ENCODE measurements at places on chromosomes 7 and 10.

- peak; percentile 26 for DNase-seq
Observed at GRCh38 chr10:123807444-123808035, 84.1 kb downstream of the CPXM2 start.

- DNase-seq: no peak
Observed at GRCh38 chr7:47574482-47575329, 7.2 kb downstream of the TNS3 start.

GRCh38 chr7:23356168-23356567 lies 57.0 kb downstream of the MALSU1 start:
- no peak for DNase-seq

GRCh38 chr7:25515633-25516275 lies 287.5 kb upstream of the NPVF start:
- no peak for DNase-seq

GRCh38 chr7:108290459-108291151 lies 160.4 kb upstream of the LAMB4 start:
- no peak for DNase-seq

GRCh38 chr7:121397361-121397760 lies 1.3 kb upstream of the FAM3C start:
- DNase-seq: no peak

DNA sequence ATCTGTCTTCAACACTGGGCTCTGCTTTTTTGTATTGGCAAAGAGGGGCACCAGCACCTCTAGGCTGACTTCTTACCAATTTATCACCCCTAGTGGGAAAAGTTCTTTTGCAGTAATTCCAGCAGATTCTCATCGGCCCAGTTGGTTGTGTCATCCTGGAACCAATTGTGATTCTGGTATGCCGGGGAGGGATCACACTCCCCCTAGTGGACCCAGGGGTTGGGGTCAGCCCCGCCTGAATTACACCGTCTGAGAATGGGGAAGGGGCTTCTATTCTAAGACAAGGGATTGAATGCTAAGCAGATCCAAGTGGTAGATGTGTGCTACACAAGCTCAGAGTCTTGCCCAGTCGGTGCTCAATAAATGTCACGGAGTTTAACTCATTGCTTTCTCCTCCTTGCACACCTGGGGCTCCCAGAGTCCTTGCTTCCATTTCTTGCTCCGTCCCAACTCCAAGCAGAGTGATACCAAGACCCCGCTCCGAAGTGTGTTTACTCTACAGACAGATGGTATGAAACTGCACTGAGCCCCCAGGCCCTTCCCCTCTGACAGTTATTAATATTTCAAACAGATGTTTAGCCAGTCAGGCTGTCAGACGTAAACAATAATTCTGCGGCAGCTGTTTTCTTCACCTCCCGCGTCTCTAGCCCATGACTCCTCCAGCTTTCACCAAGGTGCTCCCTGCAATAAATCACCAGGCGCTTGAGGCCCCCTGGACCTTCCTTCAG lies 71.9 kb downstream of the C10orf105 start:
- DNase-seq: peak; percentile 6

GRCh38 chr10:130655313-130656186 lies 519.4 kb downstream of the GLRX3 start:
- DNase-seq: no peak

DNA sequence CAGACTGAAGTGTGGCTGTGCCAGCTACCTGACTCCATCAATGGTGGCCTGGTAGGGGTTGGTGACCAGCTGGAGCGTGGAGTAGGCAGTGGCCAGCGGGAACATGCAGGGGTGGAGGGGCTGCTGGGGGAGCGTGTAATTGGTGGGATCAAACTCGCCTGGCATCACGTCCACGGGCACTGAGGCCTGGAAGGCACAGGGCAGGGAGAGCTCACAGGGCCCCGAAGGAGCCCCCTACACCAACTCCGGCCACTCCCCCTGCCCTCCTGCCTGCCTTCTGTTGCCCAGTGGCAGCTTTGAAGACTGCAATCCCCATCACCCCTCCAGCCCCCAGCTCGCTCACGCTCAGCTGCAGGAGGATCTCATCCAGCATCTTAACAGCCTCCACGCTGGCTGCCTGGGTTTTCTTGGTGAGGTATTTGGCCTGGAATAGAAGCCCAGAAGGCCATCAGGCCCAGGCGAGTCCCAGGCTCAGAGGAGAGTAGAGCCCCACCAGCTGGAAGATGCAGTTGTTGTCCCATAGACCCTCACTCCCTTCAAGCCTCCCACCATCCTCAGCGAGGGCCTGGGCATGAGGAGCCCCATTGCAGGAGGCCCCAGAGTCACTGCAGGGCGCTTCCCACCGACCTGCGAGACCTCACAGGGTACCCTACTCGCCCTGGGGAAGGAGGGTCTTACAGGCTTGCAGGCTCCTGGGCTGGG lies 7.1 kb downstream of the POLD2 start:
- DNase-seq: no peak

- DNase-seq: no peak
Observed at GRCh38 chr10:127907411-127908105, 655 bp downstream of the PTPRE start.

- DNase-seq: no peak
Observed at GRCh38 chr10:22791665-22792064, 77.3 kb upstream of the PIP4K2A start.

DNA sequence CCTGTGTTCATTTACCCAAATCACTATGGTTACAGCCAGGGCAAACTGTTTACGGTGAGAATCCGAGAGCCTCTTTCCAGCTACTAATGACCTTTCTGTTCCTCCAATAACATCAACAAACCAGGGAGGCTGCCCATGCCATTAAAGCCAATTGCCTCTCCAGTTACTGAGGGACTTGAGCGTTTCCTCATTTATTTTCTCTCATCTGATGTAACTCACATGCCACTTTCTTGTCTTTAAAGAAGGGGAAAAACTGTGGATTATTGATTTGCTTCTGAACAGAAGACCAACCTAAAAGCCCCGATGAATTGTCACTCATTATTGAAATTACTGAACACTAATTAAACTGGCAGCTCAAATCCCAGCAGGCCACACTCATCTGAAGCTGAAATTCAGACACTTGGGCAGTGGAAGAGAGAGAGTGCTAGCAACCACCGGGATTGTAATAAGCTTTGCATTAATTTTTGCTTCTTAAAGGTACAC lies 595.8 kb upstream of the MKI67 start:
- no peak for DNase-seq

DNA sequence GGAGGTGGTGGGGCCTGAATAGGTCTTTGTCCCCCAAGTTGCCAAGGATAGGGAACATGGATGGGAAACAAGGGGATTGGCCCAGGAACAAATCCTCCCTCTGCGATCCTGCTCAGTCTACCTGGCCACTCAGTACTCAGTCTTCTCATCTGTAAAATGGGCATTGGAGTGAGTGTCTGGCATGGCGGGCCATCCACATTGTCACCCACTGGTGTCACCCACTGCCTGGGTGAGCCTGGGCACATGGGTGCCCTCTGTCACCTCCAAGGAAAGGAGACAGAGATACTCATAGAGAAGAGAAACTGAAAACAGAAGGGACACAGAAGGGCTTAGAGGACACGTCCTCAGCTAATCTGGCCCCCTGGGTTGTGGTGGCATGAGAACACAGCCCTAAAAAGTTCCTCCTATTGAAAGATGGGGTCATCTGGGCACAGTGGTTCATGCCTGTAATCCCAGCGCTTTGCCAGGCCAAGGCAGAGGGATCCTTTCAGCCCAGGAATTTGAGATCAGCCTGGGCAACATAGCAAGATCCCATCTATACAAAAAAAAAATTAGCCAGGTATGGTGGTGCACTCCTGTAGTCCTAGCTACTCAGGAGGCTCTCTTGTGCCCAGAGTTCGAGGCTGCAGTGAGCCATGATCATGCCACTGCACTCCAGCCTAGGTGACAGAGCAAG lies 12.5 kb upstream of the TNRC18 start:
- no peak for DNase-seq

DNA sequence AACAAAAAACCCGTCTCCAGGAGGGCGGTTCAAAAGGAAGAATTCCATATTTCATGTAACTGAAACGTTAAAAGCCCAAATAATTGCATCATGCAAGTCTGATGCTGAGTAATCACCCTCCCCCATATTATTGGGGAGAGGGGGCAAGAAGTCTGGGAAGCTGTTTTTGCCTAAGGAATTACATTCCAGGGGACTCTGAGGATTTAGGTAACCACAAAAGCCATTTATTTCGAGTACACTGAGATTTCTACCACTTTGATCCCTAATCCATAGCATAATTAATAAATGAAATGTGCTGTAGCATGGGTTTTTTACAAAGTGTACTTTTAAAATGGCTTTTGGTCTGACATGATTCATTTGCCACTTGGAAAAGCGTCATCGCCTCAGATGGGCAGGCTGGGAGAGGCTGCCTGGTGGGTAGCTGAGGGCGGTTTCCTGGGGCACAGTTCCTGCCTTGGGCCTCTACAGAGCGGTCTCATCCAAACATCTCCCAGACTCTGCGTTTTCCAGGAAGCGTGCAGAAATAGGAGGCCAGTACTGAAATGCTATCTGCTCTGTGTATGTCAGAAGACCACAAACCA lies 106.5 kb downstream of the TCF7L2 start:
- DNase-seq: peak; percentile 53

- DNase-seq: no peak
Observed at GRCh38 chr10:19952224-19953010, 136.2 kb downstream of the PLXDC2 start.

DNA sequence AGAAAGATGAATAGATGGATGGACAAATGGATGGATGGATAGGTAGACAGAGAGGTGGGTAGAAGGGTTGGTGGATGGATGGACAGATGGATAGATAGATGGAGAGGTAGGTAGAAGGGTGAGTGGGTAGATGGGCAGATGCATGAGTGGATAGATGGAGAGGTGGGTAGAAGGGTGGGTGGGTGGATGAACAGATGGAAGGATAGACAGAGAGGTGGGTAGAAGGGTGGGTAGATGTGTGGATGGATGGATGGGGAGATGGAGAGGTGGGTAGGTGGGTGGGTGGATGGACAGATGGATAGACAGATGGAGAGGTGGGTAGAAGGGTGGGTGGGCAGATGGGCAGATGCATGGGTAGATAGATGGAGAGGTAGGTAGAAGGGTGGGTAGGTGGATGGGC lies 10.9 kb upstream of the ASB10 start:
- DNase-seq: no peak

All from EH (cell line).